ENCODE measurements at places on chromosomes 4 and X.

DNA sequence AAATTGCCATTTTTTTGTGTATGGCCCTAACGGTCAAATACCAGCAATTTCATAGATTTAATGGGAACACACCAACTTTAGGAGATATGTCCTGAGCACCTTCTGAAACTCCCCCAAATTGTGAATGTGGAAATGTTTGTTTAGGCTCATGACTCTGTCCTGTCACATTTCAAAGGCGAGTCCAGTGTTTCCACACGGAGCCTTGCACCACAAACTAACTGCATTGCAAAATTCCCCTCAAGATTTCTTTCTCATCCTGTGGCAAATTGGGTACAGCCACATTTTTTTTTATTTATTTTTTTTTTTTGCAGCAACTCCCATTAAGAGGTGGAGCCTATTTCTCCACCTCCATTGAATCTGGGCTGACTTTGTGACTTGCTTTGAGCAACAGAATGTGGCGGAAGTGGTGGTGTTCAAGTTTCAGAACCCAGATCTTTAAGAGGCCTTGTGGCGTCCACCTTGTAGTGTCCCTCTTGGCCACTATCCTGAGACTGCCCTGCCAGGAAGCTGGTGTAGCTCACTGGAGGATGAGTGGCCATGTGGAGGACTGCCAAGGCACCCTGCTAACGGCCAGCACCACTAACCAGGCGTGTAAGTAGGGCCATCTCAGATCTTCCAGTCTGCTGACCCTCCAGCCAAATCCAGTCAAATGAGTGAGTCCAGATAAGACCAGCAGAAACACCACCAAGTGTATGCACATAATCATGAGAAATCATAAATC is 172.4 kb upstream of the SCML1 start:
- no peak for DNase-seq

GRCh38 chr4:113893546-113893945 is 85.9 kb downstream of the ARSJ start:
- no peak for DNase-seq

GRCh38 chr4:26779674-26780073 is 81.0 kb upstream of the STIM2 start:
- no peak for DNase-seq

GRCh38 chrX:111492085-111492484 is 19.4 kb upstream of the SERTM2 start:
- no peak for DNase-seq

DNA sequence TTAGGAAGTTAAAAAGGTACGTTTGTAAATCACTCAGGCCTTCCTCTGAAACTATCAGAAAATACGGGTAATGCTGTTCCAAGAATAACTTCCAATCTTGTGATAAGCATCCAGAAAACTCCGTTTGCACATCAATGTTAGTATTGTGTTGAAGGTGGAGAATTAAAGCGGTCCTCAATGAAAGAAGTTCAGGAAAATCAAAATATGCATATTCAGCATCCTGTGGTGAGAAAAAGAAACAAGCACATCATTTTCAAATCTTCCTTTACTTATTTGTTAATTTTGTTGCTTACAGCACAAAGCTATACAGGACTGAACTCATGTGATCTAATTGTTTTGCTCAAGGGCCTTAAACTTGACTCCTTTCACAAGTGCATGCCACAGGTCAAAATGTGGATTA is 18.5 kb downstream of the DDX60L start:
- DNase-seq: no peak

GRCh38 chr4:136395212-136395722 is 1137.0 kb downstream of the PCDH18 start:
- DNase-seq: no peak

DNA sequence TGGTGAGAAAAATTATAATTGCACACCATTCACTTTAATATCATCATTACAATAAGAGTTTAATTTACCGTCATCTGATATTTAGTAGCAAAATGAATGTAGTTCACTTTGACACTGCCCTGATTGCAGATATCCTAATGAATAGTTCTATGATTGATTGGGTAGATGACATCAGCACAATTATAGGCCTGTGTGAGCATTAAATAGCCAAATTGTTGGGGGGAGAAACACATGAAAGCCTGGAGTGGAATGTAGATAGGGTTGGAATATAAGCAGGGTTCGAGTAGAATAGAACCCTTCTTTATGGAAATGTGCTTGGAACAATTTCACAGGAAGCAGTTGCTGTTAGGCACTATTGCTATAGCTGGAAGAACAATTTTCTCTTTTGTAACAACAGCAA is 1526.2 kb downstream of the RPA4 start:
- no peak for DNase-seq

DNA sequence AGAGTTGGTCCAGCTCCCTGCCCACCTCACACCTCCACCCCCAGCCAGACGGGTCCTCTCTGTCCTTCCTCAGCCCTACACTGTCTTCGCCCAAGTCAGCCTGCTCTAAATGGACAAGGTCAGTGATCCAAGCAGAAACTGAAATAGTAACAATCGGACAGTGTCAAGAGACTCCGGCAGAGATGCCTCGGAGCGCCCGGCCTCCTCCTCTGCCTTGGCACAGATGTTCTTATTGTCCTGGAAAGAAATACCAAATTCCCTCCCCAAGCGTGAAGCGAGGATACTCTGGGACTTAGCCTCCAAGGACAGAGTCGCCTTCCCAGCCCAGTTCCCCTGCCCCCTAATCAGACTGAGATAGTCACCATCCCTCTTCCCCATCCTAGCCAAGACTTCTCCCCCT is 28.5 kb downstream of the UTP14A start:
- DNase-seq: no peak

DNA sequence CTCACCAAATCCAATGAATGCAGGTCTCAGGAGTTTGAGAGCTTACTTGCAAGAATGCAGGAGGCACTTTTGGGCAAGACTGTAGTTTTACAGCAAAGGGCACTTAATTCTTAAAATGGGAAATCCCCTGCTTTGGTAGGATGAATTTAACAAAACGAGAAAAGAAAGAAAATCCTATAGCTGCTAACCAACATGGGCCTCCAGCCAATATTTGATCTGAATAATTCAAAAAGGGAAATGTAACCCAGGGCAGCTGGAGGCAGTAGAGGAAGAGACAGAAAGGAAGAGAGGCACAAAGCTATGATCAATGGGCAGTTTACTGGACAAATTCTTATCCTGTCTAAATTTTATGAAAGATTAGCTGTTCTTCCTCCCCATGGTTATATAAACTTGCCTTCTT is 142.3 kb downstream of the SH3KBP1 start:
- no peak for DNase-seq

DNA sequence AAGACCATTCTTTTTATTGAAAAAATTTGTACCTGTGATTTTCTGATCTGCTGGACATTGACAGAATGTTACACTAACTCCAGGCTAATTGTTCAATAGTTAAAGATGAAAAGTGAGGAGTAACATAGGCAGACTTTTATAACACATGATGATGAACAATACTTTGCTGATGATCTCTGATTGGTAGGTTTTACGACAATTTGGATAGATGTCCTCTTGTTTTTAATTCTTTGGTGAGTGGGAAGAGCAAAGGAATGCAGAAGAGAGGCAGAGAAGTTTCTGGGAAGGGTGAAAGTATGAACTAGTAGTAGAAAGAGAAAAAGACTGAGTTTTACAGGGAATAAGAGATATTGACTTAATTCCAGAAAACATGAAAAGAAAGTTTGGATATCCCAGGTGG is 267.3 kb upstream of the HAND2 start:
- no peak for DNase-seq

GRCh38 chr4:109009909-109010308 is 247.1 kb upstream of the ETNPPL start:
- DNase-seq: no peak

DNA sequence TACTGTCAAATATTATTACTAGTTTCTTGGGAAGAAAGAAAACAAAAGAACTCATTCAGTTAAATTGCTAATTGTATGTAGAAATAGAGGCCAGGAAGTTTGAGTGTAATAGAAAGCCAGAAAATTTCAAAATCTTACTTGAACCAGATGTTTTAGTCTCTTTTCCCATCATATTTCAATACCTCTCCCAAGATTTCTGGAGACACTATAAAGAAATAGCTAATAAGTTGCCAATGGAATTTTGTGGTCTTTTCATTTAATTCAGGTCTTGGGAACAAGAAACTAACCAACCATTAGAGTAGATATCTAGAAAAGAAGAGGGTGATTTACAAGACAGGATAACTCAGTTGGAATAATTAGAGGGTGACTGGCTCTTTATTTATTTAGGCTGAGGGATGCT is 112.2 kb downstream of the AGTR2 start:
- DNase-seq: no peak

DNA sequence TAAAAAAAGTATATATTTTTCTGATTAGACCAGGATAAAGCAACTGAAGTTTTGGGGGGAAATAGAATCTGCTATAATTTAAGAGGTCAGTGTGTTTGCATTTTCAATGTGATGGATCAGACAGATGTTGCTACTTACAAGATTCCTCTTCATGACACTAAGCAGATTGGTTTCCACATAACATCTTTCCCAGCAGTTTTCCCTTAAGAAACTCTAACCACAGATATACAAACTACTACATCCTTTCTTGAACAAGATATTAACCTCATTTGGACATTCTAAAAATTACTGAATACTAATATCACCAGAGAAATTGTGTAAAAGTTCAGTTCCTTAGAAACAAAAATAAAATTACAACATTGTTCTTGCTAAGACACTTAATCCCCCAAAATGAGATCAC is 106.7 kb upstream of the GUCY1A1 start:
- DNase-seq: no peak

DNA sequence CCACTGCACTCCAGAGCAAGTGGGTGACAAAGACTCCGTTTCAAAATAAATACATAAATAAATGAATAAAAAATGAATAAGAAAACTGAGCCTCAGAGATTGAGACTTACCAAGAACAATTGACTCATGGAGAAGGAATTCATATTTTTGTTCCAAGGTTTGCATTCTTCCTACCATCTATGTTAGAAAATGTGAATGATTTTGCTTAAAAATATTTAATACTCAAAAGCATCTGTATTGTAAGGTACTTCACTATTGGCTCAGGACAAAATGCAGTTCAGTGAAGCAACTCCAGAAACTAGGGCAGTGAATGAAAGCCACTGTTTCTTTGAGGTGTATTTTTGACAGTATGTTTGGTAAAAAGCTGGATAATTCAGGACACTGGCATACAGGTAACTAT is 54.1 kb downstream of the XAGE2 start:
- no peak for DNase-seq

GRCh38 chr4:6345866-6346265 is 76.2 kb downstream of the WFS1 start:
- no peak for DNase-seq

- no peak for DNase-seq
These were observed 163.9 kb downstream of the RBM46 start for GRCh38 chr4:154944996-154945395.

- DNase-seq: no peak
These were observed 67.4 kb downstream of the APBB2 start for GRCh38 chr4:41146716-41147506.

All from CMK (cell line).